ENCODE measurements at places on chromosomes 7 and 10.

DNA sequence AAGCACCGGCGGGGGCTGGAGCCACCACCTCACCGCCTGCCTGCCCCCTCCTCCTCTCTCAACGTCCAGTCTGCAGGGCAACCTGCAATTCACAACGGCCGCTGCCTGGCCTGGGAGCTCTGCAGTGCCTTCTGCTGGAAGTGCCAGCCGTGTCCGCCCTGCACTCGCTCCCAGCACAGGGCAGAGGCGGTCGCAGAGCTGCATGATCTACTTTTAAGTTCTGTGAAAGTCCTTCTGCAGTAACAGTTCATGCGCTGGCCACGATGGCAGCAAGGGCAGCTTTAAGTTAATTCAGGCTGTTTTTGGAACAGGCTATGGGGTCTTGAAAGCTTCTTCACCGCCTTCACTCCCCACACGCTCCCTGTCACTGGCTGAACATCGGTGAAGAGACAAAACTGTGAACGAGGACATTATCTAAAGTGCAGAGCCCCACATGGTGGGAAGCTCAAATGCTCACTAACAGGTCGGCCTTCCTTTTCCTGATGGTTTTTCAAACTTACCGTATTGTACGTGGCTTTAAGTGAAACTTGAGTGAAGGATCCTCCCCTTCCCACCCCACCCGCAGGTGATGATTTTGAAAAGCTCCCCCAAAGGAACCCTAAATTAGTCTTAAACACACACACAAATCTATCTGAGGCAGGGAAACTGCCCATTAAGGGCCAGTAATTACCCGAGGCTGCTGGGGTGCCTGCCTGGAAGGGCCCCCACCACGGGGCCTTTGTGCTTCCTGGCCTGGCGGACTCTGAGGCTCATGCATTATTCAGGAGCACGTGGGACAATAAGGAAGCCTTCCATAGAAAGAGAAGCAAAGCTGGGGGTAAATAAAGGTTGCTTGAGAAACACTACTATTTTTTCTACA lies 504.3 kb downstream of the DNAJB6 start:
- DNase-seq = no peak

GRCh38 chr7:24967696-24968095 lies 12.3 kb downstream of the OSBPL3 start:
- DNase-seq = no peak

- DNase-seq = no peak
Measured at GRCh38 chr7:140899883-140900282, 24.8 kb downstream of the BRAF start.

DNA sequence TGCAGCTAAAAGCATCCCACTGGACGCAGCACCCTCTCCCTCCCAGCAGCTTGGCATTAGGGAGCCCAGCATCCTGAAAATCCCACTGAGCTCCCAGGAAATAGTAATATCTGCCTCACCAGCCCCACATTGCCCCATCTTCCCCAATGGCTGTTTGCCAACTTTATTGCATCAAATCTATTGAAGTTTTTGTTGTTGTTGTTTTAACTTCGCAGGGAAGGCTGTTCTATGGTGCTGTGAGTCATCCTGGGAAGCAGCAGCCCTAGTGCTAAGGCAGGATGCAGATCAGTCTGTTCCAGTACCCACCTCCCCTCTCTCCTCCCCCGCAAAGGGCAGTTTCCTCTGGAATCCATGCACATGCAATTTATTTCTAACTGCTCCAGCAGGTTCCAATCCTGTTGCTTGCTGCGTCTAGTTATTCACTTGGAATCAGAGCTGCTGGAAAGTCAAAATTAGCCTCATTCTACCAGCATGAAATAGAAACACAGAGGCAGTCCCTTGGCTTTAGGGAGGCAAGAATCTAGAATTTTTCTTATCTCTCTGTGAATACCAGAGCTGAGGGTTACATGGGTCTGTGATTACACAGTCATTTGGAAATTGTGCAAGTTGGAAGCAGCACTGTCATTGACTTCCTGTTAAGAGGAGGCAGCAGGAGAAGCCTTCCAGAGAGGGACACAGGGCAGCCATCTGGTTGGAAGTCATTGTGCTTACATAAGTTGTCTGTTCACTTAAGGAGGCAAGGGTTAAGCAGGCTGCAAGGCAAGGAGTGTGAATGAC lies 115.9 kb upstream of the CACUL1 start:
- DNase-seq = peak; percentile 81

GRCh38 chr10:125662584-125662983 lies 20.4 kb downstream of the TEX36 start:
- DNase-seq = peak; percentile 22

DNA sequence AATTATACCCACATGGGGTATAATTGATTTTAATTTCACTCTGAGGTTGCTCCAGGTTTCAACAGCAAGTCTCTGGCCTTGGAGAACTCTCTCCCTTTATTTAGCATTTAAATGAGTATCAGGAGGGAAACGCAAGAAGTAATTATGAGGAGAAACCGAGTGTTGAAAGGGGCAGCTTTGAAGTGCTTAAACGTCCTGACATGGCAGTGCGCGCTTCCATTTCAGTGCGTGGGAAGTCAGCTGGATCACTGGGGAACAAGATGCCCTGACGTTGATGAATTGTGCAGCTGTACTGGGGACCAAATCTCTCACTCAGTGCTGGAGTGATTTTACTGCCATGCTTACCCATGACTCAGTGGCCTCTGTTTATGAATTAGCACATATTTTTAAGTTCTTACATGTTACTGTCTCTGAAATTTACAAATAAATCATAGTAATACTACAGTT lies 106.0 kb upstream of the PRR15 start:
- DNase-seq = peak; percentile 26

Measured in AG08395 (cell line).